ENCODE measurements at places on chromosomes 16 and 17.
A peak's percentile ranks its signal among the peaks of the same experiment; 100 is the strongest.

- peaks cover 28% of the 10 kb centered on the region for H3K4me1 ChIP-seq
- H3K27ac ChIP-seq: peak overlapping the region; percentile 100
- no peak for DNase-seq
- H3K36me3 ChIP-seq: peaks cover 17% of the 10 kb centered on the region
- no peaks in the 10 kb centered on the region for H3K27me3 ChIP-seq
- H3K4me3 ChIP-seq: peak overlapping the region; percentile 99
Measured at GRCh38 chr17:32350666-32351418, 885 bp downstream of the ZNF207 start.

DNA sequence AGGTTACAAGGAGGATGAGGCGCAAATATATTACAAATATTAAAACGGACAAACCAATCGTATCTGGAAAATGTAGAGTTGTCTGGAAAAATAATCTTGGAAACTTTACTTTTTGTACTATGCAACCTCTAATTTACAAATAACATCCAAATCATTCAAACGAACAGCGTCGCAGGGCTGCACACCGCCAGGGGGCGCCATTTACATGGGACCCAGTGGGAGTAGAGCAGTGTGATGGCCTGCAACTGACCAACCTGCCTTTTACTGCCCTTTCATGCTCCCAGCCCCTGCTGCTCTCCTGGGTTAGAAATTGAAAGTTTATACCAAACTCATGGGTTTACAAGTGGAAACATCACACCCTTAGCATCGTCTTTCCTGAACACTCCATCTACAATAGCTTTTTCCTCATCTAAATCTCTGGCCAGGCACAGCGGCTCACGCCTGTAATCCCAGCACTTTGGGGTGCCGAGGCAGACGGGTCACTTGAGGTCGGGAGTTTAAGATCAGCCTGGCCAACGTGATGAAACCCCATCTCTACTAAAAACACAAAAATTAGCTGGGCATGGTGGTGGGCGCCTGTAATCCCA, 10.0 kb downstream of the PITPNC1 start:
- peak; percentile 52 for DNase-seq
- H3K36me3 ChIP-seq: peaks cover 8% of the 10 kb centered on the region
- H3K27me3 ChIP-seq: no peaks in the 10 kb centered on the region

GRCh38 chr16:12405089-12405488, 398.6 kb downstream of the CPPED1 start:
- no peaks in the 10 kb centered on the region for H3K4me1 ChIP-seq
- peaks cover 5% of the 10 kb centered on the region for H3K36me3 ChIP-seq
- H3K27ac ChIP-seq: no peak overlapping the region

DNA sequence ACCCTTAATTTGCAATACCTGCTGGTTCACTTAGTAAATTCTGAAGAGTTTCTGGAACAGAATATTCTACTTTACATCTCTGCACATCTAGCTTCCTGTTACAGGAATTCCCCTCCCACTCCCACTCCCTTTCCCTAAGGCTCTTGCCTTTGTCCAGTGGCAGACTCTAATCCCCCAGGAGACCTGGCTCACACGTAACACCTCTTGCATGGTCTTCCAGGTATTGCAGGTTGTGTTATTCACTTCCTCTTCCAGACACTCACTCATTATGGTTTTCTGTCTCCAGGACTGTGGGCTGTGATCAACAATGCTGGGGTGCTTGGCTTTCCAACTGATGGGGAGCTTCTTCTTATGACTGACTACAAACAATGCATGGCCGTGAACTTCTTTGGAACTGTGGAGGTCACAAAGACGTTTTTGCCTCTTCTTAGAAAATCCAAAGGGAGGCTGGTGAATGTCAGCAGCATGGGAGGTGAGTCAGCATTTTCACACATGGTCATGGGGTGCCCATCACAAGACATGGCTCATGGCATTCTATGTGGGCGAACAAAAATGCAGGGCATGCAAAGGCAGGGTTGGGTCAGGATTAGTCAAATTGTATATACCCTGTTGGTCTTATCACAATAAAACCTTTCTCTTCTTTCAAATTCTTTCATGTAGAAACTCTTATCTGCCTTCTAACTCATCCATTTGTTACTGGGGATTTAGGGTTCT, 35.8 kb downstream of the HSD17B2 start:
- no peak for DNase-seq
- H3K27me3 ChIP-seq: no peaks in the 10 kb centered on the region
- H3K4me1 ChIP-seq: peaks cover 1% of the 10 kb centered on the region

DNA sequence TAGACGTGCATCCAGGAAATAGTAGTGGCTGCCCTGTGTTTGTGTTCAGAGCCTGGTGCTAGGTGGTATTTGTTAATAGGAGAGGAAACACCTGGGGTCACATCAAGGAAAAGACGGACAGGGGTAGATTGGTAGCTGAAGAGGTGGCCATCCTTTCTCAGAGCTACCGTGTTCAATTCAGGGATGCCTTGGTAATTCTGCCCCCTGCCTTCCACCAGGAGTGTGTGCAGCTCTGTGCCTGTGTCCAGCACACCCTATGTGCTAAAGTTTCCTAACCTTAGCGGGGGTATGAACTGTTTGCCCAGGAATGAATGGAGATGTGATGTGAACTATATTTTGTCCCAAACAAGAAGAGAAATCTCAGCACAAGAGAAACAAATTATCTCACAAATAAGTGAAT, 174.1 kb upstream of the MPHOSPH6 start:
- no peaks in the 10 kb centered on the region for H3K36me3 ChIP-seq
- no peak overlapping the region for H3K27ac ChIP-seq
- DNase-seq: no peak

Data from progenitor cell of endocrine pancreas (in vitro differentiated cells).